ENCODE measurements at places on chromosomes 7 and 10. TPM values are rescaled to one million over a fixed set of nuclear protein-coding genes. Genes with fewer than 3 reads are reported as not detected.

FRG2B gene
- not detected for total RNA-seq

GRCh38 chr10:76015245-76015644 lies 583.8 kb downstream of the LRMDA start:
- no peak overlapping the region for H3K4me3 ChIP-seq
- H3K27ac ChIP-seq: no peak overlapping the region
- no peaks in the 10 kb centered on the region for H3K4me1 ChIP-seq
- H3K27me3 ChIP-seq: no peaks in the 10 kb centered on the region

DNA sequence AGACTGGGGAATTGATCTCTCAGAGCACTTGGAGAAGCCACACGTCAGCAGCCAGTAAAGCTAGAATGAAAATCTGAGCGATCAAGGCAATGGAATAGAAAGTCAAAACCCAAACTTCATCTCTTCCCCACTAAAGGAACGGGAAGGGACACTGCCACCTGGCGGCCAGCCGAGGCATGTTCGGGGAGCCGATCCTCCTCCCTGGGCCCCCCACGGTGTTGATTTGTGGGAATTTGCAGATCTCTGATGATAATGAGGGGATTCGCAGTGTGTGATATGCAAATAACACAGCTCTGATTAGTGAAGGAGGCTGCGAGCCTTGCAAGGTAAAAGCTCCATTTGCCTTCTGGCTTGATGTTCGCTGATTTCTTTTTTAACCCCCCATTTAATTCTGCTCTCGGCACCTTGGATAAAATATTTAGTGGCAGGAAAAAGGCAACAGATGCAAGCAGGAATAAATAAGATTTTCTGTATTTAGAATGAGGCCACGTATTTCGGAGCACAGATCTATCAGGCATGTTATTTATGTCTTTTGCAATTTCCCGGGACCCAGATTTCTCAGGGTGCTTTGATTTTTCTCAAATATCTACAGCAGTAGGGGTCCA lies 258.6 kb downstream of the PAXIP1 start:
- H3K27ac ChIP-seq: no peak overlapping the region
- no peaks in the 10 kb centered on the region for H3K36me3 ChIP-seq
- H3K27me3 ChIP-seq: no peaks in the 10 kb centered on the region
- H3K4me1 ChIP-seq: no peaks in the 10 kb centered on the region
- no peak for DNase-seq

- no peaks in the 10 kb centered on the region for H3K27me3 ChIP-seq
- no peak overlapping the region for H3K4me3 ChIP-seq
- H3K36me3 ChIP-seq: no peaks in the 10 kb centered on the region
Measured at GRCh38 chr10:4281190-4281825, 496.3 kb upstream of the KLF6 start.

Data from CD4-positive, CD25-positive, alpha-beta regulatory T cell (primary cell).